NAMALWA (cell line): ENCODE measurements at places on chromosomes 3 and 15.

GRCh38 chr15:51172193-51172592 lies 77.5 kb upstream of the TNFAIP8L3 start:
- DNase-seq = no peak

- DNase-seq = no peak
Measured at GRCh38 chr3:33557279-33557678, 117.1 kb upstream of the UBP1 start.

- no peak for DNase-seq
Measured at GRCh38 chr15:93452537-93453211, 363.7 kb upstream of the RGMA start.

DNA sequence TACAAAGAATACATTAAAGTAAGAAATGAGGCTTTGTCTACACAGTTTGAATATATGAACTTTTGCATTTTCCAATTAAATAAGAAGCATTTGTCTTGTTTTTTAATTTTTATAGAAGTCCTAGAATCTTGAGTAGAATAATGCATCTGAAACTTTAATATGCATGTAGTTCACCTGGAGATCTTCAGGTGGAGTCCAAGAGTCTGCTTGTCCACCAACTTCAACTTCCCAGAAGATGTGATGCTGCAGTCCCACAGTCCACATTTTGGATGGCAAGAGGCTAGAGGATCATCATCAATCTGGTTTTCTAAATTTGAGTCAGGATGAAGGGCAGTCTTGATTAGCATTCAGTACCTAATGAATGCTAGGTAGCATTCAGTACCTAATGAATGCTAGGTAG lies 357.6 kb upstream of the SOX2 start:
- DNase-seq = no peak

DNA sequence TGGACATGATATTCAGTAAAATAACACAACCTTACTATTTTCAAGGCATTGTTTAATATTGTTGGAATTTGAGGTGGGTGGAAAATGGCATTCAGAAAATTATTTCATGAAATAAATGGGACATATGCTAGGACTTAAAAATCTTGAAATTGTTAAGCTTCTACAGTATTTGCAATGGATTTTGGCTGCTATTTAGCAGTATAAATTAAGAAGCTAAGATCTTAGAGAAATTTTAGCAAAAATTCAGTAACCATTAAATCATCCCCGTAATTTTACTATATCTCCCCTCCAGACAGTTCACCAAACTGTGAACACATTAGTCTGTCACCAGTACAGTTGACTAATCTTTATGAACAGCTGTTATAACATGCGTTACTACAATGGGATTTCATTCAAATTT lies 8.2 kb downstream of the DIPK2A start:
- no peak for DNase-seq
